GM23338 (cell line): ENCODE measurements at places on chromosomes 2 and 18. TPM values are rescaled to one million over a fixed set of nuclear protein-coding genes. Genes with fewer than 3 reads are reported as not detected.

SCN1A gene
- total RNA-seq, result 1.2 and 2.1 TPM in 2 replicates

ADCYAP1 gene
- not detected in 2 replicates for total RNA-seq

CYS1 gene
- total RNA-seq, result 0.04 and 0.31 TPM in 2 replicates

ARHGEF4 gene
- 11.8 and 16.6 TPM in 2 replicates for total RNA-seq

DYNAP gene
- total RNA-seq, result 0.28 and 1.0 TPM in 2 replicates

DSC1 gene
- total RNA-seq, result not detected in 2 replicates

MYOM1 gene
- total RNA-seq, result 0.08 and 0.38 TPM in 2 replicates

TMEM37 gene
- 7.2 and 8.8 TPM in 2 replicates for total RNA-seq

RAB6D gene
- total RNA-seq, result not detected in 2 replicates

DNA sequence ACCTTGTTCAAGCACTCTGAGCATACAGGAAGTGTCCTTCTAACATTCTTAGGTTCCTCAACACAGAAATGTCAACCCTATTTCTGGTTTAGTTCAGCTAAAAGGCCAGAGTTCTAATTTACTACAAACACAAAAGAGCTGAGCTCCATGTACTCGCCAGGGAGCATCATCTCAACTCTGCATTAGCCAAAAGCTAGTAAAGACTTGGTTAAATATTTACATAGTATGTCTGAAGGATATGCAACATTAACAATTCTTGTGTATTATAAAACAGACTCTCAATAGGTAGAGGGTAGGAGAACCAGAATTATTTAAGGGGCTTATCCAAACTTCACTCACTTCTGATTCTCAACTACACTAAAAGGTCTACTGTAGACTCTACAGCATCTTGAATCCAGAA is 154.6 kb downstream of the THADA start:
- DNase-seq, result no peak

DNA sequence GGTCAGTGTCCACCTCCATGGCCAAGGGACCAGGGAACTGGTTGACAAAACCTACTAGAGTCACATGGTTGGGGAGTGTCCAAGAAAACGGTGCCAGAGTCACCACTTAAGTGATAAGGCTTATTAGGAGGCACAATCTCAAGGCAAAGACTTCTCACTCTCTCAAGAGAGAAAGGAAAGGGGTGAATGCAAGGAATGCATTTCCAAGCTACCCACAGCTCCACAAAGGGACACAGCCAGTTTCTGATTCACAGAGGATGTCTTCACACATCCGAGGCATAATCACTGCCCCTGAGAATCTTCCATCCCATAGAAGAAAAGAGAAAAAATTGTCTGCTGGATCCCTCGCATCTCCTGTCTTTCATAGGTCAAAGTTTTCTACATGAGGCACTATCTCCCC is 269.3 kb downstream of the TNS1 start:
- DNase-seq, result no peak

DNA sequence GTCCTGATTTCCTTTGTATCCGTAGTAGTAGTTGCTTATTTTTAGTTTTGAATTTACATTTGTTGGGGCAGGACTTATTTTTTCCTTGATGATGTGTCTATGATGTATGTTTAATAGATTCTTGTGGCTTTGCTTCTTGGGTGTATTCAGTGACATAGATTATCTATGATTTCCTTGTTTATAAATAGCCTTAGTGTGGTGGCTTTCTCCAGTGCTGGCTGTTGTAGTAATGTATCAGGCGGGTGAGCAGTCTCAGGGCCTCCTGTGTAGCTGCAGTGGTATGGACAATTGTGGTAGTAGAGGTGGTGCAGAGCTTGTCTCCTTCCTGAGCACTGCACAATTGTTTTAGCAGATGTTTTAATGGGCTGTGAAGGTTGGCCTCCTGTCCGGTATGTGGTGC is 60.5 kb downstream of the SMCHD1 start:
- no peak for DNase-seq

GRCh38 chr2:123720760-123721159 is 304.3 kb upstream of the CNTNAP5 start:
- no peak for DNase-seq

GRCh38 chr2:160324917-160325316 is 124.8 kb upstream of the ITGB6 start:
- no peak for DNase-seq

- DNase-seq, result no peak
These were observed 55.6 kb downstream of the THUMPD2 start for GRCh38 chr2:39723497-39723896.

DNA sequence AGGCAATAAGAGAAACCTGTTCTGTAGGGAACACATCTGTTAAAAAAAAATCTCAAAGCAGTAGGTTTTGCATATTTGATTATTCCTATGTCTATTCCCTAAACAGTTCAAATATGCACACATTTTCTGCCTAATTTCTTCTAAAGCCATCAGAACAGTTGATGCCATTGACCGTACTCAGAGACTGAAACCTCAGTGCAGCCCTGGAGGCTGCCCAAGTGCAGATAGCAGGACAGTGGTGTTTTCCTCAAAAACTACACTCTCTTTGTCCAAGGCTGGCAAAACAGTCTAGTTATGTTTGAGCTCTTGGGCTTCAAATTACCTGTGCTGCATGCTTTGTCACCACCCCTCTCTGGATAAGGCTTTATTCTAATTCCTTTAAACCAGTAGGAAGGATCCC is 23.3 kb upstream of the NFE2L2 start:
- DNase-seq, result no peak

GRCh38 chr2:230900336-230900995 is 24.6 kb downstream of the GPR55 start:
- no peak for DNase-seq

DNA sequence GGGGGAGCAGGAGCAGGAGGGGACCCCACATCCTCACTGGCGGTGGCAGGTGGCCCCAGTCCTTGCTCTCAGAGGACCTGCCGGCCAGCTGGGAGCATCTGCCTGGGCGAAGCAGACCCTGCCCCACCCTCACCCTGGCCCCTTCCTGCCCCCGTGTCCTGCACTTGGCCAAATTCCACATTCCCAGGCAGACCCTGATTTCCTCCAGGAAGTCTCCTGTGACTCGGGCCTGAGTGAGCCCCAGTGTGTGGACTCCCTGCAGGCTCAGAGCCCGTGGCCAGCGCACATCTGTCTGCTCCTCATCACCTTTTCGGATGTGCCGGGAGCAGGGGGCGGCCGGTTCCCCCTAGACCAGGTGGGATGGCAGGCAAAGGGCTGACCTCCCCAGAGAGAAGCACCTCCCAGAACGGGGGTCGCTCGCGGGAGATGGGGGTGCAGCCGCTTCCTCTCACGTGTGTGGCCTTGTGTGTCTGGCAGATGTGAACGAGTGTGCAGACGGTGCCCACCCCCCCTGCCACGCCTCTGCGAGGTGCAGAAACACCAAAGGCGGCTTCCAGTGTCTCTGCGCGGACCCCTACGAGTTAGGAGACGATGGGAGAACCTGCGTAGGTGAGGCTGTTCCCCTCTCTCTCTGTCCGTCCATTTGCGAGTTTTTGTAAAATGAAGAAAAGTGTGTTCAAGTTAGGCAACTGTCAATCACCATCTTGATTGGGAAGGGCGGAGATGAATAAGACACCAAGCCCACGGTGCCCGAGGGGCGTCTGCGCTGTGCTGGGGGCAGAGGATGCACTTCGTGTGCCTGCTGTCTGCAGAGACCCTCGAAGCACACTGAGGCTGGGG is 90.4 kb downstream of the TPO start:
- no peak for DNase-seq

- DNase-seq, result peak; percentile 3
These were observed 848.8 kb downstream of the TDRD15 start for GRCh38 chr2:21972586-21972985.

- no peak for DNase-seq
These were observed 20.1 kb downstream of the CEP68 start for GRCh38 chr2:65076345-65076710.

- DNase-seq, result no peak
These were observed 949 bp upstream of the MYL12B start for GRCh38 chr18:3260995-3261372.

- DNase-seq, result no peak
These were observed 149.3 kb downstream of the CSRNP3 start for GRCh38 chr2:165618806-165619205.

DNA sequence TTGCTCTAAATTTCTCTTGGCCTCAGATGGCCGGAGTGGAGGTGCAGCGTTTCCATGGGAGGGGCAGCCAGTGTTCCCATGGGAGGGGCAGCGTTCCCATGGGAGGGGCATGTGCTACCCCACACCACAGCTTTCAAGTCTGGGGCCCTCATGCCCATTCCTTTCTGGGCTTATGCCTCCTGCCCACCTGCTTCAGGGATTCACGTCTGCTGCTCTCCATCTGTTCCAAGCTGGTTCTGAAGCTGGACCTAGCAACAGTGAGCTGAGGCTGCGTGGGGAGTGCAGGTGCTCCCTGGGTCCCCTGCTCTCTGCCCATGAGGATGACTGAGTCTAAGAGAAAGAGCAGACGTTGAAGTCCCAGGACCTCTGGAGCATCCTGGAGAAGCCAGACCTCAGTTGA is 243.1 kb upstream of the PXDN start:
- DNase-seq, result no peak

DNA sequence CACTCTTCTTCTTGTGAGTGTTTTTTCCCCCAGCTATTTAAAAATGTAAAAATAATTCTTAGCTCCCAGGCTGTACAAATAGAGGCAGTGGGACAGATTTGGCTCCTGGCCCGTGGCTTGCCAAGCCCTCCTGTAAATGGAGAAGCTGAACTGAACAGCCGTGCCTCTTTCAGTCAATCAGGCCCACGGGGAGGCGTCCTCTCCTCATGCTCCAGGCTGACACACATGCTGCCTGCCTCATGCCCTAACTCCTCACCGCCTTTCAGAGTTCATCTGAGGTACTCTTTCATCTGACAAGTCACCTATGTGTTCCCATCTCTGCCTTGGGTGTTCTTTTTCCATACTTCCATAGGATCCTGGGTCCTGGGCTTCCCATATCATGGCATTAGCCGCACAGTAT is 58.9 kb downstream of the BMP10 start:
- DNase-seq, result no peak

DNA sequence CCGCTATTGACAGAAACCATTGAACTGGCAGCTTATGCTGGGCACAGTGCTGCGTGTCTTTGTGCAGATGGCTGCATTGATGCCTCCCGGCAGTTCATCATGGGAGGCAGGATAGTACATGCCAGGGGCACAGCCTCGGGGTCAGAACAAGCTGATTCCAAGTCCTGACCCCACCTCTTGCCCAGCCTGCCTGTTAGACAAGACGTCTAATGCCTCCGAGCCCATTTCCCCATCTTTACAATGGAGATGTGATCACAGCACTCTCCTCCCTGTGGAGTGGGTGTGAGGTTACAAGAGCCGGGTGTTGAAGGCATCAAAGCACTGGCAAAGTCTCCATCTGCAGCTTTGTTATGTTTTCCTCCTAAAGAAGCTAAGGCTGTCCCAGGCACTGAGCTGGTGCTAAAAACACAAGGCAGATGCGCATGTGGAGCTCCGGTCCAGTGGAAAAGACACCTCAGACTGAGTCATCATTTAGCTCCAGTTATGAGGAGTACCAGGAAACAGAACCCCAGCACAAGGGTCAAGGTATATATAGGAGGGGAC is 125.7 kb upstream of the EPAS1 start:
- DNase-seq, result no peak

DNA sequence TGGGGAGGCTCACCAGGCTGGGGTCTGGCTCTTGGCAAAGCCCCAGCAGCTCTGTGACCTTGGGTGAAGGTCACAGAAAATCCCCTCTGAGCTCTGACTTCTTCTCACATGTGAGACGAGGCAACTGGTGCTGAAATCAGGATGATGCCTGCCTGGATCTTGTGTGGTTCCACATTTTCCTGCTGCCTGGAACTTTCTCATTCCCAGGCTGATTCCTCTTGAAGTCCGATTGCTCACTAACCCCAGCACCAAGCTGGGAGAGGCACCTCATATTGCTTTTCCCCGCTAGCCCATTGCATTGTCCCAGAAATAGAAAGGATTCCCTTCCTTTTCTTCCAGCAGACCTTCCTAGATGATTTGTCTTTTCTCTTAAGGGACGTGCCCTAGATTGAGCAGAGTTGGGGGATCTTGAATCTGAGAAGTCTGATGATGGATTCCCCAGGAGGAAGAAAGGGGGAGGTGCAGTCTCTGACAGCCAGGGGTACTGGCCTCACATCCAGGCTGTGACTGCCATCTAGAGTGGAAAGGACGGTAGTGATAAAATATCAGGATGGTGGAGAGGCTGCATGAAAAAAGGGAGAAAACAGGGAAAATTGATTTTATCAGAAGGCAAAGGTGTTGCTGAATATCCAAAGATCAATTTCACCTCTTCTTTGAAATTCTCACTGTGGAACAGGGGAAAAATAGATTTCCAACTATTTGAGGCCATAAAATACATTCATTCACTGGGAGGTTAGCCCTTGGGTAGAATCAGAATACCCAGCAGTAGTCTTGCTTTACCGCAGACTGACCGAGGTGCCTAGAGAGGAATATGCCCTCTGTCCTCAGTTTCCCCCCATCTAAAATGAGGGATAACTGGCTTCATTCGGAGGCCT is 96.3 kb downstream of the FAM210A start:
- DNase-seq, result peak; percentile 90

- peak; percentile 84 for DNase-seq
These were observed 4.6 kb downstream of the INHA start for GRCh38 chr2:219576505-219577388.

DNA sequence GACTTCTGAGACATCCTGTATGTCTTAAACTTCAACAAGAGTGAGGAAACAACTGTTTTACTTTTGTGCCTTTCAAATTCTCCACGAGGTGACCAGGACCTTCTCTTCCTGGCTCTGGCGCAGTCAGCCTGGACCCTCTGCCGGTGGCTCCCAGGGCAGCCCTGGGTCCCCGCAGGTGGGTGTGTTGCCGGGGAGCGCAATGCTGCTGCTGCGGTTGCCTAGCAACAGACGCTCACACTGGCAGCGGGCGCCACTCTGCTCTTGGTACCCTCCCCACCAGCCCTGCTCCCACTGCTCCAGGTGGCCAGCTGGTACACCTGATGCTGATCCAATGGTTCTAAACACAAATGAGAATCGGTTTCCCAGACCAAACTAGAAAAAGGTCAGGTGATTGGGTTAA is 58.7 kb downstream of the GNAL start:
- peak; percentile 75 for DNase-seq

DNA sequence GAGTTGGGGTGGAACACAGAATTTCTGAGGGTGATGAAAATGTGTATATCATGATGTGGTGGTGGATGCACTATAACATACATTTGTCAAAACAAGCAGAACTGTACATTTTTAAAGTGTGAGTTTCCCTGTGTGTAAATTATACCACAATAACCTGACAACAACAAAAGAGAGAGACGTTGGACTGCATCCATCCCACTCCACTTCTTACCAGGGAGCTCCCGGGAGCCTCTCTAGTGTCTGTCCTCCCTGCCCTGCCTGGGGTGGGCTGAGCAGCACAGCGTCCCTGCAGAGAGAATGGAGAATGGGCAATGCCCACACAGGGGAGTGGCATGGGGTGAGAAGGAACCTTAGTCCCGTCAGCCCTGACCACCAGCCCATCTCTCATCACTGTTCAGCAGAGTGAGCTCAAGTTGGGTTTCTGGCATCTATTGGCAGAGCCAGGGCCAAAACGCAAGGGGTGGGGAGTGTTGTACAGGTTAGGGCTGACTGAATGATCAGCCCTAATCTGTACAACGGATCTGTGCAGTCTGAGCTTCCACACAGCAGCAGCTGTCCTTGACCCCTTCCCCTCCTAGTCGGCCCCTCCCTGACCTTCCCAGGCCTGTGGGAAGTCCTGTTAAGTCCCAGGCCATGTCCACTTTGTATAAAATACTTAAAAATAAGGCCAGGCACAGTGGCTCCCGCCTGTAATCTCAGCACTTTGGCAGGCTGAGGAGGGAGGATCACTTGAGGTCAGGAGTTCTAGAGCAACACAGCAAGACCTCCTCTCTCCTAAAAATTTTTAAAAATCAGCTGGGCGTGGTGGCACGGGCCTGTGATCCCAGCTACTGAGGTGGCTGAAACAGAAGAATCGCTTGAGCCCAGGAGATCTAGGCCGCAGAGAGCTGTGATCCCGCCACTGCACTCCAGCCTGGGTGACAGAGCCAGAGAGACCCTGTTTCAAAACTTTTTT is 3.3 kb upstream of the PROC start:
- DNase-seq, result no peak
